Cardiac septum (tissue), 1 donor: ENCODE measurements at places on chromosomes 3 and 15.

- peak; percentile 33 for DNase-seq
Measured at GRCh38 chr3:10557781-10558373, 52.5 kb upstream of the ATP2B2 start.

DNA sequence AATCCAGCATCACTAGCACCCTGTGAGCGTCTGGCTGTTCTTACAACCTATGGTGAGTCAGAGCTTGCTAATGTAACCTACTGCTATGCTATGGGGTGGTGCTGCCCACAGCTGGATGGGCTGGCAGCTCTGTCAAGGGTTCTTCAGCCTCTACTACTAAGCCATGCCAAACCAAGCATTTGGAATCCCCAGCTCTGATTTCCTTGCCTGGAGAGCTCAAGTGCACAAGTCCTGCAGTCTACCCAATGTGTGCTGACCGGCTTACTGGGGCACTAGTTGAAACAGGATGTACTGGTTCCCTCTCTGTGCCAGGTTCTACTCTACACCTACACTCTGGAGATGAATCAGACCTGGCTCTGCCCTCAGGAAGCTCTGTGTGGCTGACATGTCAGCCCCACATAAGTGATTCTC, 4.2 kb downstream of the TEX264 start:
- no peak for DNase-seq

- peak; percentile 90 for DNase-seq
Measured at GRCh38 chr3:194824701-194825111, 139.0 kb downstream of the FAM43A start.

DNA sequence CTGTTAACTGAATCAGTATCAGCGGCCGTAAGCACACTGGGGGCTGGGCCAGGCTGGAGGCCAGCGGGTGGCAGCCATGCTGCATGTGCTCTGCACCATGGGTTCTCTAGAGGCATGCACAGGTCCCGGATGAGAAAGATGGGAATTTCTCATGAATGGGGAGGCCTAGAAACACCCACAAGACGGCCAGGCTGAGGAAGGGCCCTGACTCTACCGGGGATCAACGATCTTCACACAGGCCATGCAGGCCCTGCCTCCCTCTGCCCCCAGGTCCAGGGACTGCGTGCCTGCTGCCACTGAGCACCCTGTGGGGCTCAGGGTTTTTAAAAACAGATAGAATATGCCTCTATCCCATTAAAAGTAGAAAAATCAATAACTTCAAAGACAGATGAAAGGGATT, 32.7 kb downstream of the SLC41A3 start:
- DNase-seq = peak; percentile 61

DNA sequence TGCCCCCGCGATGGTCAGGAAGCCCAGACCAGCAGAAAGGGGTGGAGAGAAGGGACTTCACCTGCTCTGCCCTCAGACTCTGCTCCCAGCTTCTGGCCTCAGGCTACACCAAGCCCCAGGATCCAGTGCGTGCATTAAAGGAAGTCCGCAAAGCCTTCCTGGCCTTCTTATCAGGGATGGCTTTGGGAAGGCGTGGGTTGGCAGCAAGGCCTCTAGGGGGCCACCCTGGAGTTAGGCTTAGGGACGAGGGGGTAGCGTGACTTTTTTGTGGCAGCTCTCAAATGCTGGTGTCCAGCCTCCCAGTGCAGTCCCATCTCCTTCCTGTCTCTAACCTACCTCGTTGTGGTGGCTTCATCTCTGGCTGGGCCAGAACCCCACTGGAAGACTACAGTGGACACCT, 18.9 kb upstream of the RPL29 start:
- no peak for DNase-seq

DNA sequence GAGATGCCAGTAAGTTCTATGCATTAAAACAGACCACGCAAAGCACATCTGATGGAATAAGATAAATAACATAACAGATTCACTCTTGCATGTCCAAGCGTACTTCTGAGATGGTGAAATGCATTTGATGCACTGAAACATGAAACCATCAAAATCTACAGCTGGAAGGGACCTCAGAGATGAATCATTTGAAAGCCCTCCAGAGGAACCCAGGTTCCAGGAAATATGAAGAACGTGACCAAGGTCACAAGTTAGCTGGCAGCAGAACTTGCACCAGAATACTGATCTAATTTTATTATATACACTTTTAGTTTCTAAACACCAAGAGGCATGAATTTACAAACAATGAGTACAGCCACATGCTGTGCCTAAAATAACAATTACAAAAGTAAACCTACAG, 957.1 kb downstream of the FHIT start:
- DNase-seq = no peak

DNA sequence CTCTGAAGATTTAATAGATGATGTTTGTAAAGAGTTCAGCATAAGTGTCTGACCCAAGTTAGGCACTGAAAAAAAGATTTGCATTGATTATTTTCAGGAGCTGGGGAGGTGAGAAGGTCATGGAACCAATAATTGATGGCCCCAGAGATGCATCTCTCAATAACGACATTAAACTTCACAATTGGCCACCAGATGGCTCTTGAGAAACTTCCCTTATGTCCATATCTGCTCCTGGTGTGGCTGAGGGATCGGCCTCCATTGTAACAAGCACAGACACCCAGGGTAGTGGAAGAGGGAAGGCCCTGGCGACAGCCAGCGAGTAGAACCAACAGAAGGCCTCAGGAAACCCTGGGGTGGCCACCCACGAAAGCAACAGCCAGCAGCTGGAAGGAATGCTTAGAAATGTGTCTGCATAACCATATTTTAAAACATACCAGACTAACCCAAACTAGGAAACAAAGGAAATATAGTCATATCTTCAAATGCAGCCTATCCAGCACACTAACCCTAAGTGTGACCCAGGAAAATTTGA, 536.7 kb downstream of the SOX2 start:
- DNase-seq = no peak

DNA sequence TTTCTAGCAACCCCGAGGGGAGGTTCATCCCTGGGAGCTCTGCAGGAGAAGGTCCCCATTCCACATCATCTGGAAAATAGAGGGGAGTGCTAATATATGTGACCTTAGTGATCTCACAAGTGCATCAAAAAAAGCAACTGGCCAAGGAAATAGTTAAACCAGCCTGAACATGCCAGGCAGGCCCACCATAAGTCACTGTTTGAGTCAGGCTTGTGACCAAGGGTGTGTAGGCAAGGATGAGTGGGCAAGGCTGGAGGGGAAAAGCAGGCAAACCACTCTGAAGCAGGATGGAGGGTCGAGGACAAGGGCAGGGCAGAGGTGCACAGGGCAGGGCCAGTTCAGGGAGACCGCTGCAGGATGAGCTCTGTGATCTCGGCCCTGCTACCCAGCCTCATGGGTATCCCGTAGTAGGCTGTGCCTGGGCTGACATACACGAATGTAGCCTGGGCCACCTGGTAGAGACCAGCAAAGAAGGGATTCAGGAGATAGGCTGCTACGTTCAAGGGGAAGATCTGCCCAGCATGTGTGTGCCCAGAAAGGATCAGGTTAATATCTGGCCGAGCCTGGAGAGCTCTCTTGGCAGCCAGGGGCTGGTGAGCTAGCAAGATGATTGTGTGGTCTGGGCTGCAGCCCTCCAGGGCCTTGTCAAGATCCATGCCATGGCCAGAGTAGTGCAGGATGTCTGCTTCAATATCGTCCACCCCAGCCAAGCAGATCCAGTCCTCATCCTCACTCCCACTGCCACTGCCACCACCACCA, 4.3 kb downstream of the GLB1 start:
- no peak for DNase-seq

- DNase-seq = no peak
Measured at GRCh38 chr3:13208706-13209633, 135.7 kb upstream of the IQSEC1 start.

DNA sequence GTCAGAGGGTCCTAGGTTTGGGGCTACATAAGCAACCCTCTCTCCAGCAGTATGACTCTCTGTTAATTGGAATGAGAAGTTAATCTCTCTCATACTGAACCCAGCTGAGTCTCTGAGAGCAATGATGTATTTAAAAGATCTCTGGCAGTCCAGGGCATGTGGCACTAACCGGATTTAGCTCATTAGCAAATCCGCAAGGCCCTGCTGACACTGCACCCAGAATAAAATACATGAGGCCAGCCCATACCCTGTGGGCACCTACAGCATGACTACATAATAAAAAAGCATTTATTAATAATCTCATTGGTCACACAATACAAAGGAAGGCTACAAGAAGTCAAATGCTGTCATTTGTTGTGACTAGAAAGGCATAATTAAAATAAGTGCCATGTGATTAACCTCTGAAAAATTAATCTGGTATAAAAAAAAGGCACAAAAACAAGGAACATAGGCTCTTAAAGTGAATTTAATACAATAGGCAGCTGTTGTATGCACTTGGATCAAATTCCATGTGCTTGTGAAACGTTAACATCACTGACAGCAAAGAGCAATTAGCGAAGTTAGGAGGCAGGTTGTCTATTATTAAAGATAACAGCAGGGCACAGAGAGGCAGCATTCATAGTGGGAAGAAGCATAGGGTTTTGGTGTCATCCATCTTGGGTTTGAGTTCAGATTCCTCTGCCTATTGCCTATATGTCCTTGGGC, 381.2 kb downstream of the WDR72 start:
- no peak for DNase-seq

DNA sequence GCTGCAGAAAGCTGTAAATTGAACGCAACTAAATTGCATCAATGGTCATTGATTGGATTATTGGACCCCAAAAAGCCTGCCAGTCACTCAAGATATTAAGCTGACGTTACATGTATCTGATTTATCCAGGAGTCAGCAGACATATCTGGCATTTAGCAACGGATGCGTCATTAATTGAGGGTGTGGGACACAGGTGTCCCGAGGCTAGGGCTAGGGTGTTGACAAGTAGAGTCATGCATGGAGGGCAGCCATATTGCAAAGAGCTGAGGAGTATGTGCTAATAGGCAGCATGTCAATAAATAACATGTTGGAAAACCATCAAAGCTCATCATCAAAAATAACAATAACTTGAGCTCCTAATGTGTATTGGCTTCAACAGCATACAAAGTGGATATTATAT, 234.5 kb upstream of the GOLGA6L4 start:
- DNase-seq = no peak

DNA sequence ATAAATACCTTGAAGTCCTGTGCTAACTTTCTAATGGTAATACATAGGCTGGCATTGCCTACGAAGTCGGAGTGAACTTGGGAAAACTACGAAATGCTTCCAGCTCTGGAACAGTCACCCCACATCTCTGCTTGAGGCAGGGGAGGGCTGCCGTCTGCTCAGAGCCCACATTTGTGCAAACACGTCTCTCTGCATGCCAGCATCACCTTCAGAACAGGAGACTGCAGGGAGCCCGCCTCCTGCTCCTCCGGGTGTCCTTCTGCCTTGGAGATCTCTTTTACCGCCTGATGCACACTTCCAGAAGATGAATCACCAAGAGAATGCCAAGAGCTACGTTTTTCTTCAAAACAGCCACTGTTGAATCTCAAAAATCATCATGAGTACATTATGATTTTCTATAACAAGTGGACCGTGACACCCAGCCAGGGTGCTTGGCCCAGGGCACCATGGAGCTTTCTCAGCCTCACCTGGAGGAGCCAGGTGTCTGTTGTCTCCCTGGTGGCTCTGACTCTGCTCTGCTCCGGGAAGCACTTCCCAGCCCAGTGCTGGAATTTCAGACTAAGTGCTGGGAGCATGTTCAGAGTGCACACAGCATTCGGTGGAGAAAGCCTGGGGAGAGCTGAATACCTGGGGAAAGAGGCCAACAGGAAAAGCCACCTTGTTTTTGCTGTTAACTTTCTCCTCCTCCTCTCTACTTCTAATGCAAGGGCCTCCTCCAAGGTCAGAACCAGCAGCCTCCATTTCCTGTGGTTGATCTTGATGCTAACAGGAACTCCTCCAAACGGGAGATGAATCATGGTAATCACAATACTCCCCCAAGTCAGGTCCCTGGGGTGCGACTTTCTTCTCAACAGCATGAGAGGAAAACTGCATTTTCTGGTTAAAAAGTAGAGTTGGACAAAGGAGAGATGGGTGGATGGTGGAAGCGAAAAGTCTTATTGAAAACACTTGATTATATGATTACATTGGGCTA, 467.7 kb downstream of the GABRG3 start:
- DNase-seq = no peak

DNA sequence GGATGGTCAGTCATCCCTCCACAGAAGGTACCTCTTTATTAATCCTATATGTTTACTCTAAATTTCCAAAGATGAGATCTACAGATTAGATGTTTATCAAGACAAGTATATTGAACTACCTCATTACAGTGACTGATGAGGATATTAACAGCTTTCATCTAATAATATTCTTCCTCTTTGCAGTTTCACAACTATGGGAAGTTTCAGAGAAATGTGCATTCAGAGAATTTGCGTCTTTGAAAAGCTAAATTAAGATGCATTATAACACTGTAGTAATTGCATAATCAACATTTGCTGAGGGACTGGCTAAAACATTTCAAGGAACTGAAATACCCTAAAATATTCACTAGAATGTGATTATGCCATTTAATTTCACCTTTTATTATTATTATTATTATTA, 46.7 kb downstream of the MCF2L2 start:
- no peak for DNase-seq

GRCh38 chr15:31930967-31931366, 99.3 kb upstream of the CHRNA7 start:
- no peak for DNase-seq

DNA sequence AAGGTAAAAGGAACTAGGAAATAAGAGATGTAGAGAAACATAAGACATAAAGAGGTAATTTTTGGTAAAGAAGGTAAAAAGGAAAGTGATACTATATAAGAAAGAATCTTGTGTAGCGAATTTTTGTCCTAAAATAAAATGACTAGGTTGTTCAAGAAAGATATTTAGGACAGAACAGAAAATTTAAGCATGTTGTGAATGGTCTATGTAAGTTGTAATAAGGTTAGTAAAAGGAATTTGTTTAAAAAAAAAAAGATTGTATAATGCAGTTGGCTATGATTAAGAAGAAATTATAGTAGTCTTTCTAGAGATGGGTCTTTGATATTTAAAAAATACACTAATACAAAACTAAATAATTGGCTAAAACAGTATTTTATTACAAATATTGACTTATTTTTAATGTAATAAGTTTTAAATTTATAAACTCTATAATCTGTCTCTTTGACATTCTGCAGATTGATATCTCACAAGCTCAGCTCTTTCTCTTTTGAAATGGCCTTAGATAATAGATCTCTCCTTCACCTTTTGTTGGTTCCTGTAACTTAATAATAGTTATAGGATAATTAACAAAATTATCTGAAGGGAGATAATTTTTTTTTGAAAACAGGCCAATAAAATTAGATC, 3.7 kb upstream of the SLC41A3 start:
- DNase-seq = no peak

DNA sequence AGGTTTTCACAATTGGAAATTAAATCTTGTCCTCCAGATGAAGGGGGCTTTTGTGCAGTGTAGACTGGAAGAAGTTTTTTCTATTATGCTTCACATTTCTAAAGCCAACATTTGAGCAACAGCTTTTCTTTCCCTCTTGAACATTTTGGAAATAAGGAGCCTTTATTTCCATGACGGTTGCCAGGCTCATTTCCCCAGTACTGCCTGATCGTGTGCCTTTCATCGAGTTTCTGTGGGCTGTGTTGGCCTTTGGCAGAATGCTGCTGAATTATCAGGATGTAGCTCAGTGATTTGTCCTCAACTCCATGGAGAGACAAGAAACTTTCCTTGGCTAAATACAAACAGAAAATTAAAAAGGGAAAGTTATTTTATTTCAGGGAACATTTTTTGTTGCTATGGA, 314.8 kb upstream of the LRRC3B start:
- DNase-seq = no peak

GRCh38 chr3:112774293-112774926, 72.3 kb downstream of the CD200R1L start:
- DNase-seq = no peak
